ENCODE measurements at places on chromosomes 16 and 17. TPM values are rescaled to one million over a fixed set of nuclear protein-coding genes. Genes with fewer than 3 reads are reported as not detected.

Gene CCL11
- 3.4 TPM for total RNA-seq

DNA sequence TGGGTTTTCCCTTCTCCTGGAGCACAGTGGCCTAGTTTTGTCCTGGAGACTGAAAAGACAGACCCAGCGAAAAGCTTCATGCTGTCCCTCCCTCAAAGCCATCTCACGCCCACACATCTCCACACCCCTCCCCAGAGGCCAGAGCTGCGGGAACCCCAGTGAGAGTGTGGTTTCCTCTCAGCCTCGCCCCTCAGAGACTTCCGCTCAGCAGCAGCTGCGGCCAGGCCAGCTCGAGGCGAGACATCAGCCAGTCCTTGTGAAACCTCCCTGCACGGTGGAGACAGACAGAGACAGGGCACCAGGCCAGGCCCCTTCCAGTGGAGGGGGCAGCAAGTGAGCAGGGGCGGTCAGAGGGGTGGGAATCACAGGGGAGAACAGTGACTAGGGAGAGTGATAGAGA is 77.0 kb upstream of the TNRC6C start:
- peak; percentile 50 for DNase-seq

DNA sequence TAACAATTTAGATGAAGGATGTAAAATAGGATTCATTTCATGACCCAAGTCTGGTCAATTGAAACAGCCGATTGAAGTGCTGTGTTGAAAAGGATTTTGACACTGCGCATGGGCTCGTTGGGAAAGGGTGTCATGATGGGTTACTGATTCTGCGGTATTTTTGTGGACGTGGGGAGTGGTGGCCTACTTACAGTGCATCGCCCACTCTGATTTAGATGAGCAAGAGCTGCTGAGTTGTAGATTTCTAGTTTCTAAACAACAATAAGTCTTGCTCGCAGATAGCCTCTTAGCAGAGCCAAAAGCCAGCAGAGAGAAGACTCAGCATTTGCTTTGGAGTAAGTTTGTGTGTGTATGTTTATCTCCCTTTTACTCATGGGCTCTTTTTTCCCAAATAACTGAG is 731.0 kb downstream of the MAF start:
- no peak for DNase-seq

Gene FBXW10
- total RNA-seq = not detected

- DNase-seq = no peak
Measured at GRCh38 chr16:2015117-2015946, 4.3 kb upstream of the NPW start.

- DNase-seq = no peak
Measured at GRCh38 chr17:68512960-68513474, 787 bp downstream of the PRKAR1A start.

- no peak for DNase-seq
Measured at GRCh38 chr16:89112377-89113151, 18.9 kb downstream of the ACSF3 start.

Gene PDE6G
- not detected for total RNA-seq

- DNase-seq = no peak
Measured at GRCh38 chr17:6374271-6374691, 60.6 kb downstream of the AIPL1 start.

DNA sequence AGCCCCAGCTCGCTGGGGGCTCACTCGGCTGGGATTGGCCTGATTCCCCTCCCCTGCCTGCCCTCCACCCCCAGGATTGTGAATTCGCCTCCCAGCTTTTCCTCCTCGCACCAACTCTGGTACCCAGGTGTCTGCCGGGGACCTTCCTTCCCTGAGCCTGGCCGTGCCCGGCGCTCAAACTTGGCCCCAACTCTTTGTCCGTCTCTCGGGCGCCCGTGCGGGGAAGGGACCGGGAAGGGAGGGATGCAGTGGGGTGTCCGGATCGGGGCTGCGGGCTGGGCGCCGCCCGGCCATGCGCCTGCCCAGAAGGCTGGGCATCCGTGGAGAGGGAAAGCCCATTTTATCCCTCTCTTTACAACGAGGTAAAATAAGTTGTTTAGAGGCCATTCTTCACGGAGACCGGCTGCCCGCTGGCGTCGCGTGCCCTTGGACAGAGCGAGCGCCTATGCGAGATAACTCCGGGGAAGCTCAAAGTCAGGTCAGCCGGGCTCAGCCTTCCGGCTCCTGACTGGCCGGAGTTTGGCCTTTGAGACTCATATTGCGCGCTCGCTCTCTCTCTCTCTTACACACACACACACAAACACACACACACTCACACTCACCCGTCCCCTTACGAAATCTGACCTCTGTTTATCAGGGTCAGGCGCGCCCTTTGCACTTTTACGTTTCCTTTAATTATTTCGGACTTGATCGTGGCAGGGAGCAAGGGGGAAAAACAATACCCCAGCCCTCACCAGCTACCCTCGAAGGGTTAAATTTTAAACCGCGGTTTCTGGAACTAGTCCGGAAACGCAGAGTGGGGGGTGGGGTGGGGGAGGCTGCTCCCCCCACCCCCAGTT is 774 bp upstream of the MAF start:
- DNase-seq = no peak

Gene ARL5C
- total RNA-seq = not detected

DNA sequence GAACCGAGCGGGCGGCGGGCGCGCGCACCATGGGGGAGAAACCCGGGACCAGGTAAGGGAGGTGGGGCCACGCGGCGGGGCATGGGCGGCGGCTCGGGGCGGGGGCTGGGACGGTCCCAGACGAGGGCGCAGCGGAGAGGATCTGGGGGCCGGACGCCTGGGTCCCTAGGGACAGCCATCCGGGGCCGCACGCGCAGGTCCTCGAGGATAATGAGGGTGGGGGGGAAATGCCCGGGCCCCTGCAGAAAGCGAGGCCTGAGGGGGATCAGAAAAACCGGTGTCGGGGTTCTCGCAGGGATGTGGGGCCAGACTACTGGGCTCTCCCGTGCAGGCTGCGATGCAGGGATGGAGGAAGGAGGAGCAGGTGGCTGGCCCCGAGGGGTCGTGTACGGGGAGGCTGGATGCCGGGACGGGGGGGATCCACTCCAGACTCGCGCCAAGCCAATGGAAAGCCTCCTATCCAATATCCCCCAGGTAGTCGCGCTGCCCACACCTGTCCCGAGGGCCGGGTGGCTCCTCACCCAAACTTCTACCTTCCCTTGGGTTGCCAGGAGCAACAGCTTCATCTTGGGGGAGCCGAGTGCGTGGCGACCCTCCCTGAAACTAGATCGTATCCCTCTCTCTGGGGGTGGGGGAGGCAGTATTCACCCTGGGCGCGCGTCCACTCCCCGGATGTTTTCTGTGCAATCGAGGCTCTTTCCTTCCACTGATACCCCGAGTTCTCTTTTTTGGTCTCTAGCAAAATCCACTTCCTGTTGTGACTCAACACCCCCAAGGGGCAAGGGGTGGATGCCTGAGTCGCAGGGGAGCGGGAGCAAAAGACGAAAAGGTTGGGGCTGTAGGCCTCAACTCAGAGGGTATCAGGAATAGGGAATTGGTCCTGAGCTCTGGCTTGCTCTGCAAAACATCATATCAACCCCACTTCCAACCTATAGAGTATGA is 532 bp downstream of the ARRB2 start:
- no peak for DNase-seq

Gene MMP28
- total RNA-seq = 61.0 TPM

DNA sequence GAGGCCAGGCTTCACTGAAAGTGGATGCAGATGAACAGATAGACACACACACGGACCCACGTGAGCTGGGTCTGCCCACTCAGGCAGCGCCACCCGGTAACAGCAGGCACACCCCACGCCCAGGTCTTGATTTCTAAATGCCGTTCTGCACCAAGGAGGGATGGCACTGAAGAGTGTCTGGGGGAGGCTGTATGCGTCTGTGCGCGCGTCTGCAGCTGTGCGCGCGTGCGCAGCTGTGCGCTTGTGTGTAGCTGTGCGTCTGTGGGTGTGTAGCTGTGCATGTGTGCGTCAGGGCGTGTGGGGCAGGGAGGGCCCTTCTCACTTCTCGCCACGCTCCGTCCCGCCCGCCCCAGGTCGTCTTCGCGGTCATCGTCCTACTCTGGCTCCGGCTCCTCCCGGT is 15.5 kb upstream of the IL17C start:
- DNase-seq = no peak

DNA sequence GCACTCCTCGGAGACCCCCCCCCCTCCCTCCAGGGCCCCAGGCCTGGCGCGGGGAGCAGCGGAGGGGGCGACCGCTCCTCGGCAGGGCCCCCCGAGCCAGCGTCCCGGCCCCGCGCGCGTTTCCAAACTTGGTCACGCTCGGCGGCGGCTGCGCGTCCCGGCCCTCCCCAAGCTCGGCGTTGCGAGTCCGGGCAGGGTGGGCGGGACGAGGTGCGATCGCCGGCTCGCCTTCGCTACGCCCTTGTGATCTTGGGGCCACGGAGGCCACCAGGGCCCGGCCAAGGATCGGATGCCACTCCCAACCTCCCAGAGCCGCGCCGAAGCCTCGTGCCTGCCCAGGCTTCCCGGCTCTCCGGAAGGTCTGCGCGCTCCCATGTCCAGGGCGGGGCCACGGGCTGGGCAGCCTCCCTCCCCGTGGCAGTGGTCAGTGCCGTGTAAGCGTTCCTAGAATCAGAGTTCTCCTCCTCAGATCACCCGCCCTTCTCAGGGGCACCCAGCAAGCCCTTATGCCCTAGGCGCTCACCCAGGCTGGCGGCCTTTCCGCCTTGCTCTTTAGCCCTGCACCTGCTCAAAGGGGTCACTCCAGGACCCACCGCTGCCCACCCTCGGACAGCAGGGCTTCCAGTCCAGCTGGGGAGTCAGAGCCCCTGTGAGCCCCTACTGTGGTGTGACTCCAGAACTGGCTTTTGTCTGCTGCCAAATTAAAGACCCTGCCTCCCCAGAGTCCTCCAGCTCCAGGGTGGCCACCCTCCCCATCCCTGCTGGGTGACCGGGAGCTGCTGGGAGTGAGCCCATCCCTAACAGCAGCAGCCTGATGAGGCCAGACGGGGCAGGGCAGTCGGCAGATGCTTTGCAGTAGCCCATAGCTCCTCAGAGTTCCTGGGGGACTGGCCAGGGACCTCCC is 12.2 kb upstream of the MRPS23 start:
- DNase-seq = no peak

Data from esophagus squamous epithelium (tissue), 5 donors.